ENCODE measurements at places on chromosomes 12 and 14.

- DNase-seq, result no peak
Observed at GRCh38 chr14:96108061-96108795, 69.1 kb downstream of the C14orf132 start.

GRCh38 chr12:127388985-127389384 is 878.0 kb upstream of the TMEM132C start:
- DNase-seq, result no peak

- DNase-seq, result no peak
Observed at GRCh38 chr14:37246427-37246829, 48.7 kb downstream of the MIPOL1 start.

DNA sequence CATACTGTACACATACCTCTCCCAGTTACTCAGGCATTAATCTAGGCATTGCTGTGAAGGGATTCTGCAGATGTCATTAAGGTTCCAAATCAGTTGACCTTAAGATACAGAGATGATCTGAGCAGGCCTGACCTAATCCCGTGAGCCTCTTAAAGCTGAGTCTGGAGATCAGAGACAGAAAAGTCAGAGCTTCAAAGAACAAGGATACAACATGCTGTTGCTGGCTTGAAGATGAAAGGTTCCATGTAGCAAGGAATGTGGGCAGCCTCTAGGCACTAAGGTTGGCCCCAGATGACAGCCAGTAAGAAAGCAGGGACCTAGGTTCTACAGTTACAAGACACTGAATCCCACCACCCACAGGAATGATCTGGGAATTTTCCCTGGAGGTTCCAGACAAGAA is 81.1 kb downstream of the MAP1LC3B2 start:
- no peak for DNase-seq

- DNase-seq, result no peak
Observed at GRCh38 chr12:103771466-103771865, 69.6 kb downstream of the NT5DC3 start.

GRCh38 chr12:4938900-4939299 is 29.2 kb downstream of the KCNA1 start:
- DNase-seq, result no peak

DNA sequence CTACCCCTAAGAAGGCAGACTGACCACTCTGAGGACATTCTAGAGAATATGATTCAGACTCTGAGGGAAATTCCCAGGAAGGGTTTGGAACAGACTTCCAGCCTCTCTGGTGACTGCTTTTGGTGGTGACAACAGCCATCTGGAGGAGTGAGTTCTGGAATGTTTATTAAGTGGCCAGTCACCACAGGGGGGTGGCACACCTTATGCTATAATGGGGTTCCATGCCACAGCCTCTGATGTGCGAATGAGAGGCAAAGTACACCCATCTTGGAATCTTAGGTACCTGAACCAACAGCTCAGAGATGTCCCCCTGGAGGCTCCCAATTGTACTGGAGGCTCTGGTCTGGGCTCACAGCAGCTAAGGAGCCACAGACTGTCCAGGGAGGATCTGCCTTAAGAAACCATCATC is 9.5 kb upstream of the TINF2 start:
- DNase-seq, result no peak

- no peak for DNase-seq
Observed at GRCh38 chr14:97058589-97058988, 261.4 kb downstream of the VRK1 start.

DNA sequence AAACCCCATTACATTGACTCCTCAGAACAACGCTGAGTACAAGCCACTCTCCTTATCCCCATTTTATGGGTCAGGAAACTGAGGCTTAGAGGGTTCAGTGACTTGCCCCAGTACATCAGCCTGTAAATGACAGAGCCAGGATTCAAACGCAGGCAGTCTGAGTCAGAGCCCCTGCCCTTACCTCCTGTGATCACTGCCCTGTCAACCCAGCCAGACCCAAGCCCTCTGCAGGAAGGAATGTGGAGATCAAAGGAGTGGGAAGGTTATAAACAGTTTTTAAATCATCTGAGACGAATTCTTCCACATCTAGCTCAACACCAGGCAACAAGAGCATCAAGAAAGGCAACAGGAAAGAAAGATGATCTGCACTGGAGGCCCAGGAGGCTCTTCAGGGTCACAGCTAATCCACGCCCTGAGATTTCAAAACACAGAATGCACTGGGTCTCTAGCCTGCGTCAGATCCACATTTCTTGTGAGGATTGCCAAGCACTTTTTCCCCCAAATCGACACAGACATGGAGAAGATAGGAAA is 38.5 kb downstream of the SPTB start:
- DNase-seq, result no peak

- DNase-seq, result no peak
Observed at GRCh38 chr12:42284157-42284556, 41.7 kb downstream of the ZCRB1 start.

DNA sequence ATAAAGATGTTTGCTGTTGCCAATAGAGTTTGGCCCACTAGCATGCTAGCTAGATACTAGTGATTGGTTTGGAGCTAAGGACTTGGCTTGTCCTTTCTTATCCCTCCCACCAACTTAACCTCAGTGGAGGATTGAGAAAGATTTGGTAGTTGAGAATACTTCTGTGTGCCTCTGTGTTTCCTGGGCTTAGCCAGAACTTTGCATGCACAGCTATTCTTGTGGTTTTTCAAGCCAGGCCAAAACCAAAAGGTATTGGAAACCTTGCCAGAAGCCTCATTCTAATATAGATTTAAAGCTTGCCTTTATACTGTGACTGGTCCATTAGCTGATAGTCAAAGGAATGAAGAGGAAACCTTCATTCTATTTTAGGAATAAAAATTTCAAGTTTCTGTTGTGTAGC is 188.5 kb downstream of the CCDC91 start:
- DNase-seq, result no peak

- DNase-seq, result no peak
Observed at GRCh38 chr12:64744422-64745258, 14.6 kb downstream of the GNS start.

DNA sequence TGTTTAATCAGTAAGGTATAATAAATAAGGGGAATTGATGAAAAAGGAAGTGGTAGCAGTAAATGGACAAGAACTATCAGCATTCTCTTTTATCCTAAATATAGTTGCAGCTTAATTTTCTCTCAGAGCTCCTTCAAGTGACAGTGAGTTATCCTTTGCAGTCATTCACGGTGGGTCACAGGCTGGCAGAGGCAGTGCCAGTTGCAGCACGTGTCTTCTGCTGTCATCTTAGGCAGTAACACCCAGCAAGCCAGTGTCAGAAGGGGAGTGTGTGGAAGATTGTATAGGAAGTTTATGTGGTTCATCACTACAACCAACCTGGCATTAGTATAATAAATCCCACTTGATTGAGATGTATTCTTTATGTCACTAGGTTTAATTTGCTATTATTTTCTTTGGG is 170.0 kb downstream of the CCDC91 start:
- no peak for DNase-seq

- DNase-seq, result no peak
Observed at GRCh38 chr12:116040402-116040801, 237.1 kb downstream of the MED13L start.

- DNase-seq, result no peak
Observed at GRCh38 chr12:113935459-113935858, 30.7 kb downstream of the RBM19 start.

DNA sequence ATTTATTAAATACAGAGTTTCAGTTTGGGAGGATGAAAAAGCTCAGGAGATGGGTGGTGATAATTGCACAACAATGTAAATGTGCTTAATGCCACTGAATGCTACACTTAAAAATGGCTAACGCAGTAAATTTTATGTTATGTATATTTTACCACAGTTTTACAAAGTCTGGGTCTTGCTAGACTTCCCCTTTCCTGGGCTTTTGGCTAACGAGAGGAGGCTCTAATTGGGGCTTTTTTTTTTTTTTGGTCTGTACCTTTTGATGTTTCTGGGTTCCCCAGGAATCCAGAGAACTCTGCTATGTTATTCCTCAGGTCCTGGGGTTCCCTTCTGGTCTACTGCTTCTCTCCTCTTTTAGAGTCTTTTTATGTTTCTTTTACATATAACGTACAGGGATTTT is 355.5 kb downstream of the CACNA1C start:
- no peak for DNase-seq

- no peak for DNase-seq
Observed at GRCh38 chr14:73232984-73233383, 4.3 kb upstream of the PAPLN start.

GRCh38 chr12:53750812-53751335 is 905 bp downstream of the CISTR start:
- no peak for DNase-seq

- no peak for DNase-seq
Observed at GRCh38 chr12:50971946-50972345, 19.6 kb downstream of the HIGD1C start.

DNA sequence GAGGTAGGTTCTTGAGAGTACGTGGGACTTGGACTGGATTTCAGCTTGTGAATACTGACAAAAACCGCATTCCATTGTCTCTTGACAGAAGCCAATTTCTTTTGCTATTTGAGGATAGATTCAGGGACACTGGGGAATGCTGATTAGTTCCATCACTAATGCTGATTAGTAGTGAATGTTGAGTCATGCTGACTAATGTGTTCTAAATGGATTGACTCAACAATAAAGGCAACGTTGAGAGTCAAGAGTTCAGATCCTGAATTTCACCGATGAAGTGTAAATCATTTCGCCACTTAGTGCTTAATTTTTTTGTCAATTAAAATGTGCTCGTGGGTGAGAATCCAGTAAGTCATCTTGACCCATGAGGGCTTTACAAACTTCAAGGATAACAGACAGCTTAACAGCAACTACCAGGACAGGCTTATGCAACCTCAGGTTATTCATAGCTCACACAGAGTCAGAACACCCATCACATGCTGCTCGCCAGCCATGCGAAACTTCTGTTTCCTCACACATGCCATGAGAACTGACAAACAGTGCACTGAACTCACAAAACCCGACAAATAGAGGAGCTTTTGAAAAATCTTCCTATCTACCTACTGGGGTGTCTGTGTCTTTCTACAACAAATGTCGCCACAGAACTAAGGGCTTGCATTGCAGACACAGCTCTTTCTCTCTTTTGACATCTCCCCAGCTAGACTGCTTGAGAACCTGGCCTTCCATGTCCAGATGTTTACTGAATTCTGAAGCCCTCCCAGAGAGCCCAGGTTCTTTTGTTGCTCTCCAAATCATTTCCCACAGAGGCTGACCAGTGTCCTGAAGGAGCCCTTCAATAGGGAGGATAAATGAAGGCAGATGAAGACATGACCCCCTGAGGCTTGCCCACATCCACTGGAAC is 316.4 kb downstream of the ZFP36L1 start:
- DNase-seq, result no peak

DNA sequence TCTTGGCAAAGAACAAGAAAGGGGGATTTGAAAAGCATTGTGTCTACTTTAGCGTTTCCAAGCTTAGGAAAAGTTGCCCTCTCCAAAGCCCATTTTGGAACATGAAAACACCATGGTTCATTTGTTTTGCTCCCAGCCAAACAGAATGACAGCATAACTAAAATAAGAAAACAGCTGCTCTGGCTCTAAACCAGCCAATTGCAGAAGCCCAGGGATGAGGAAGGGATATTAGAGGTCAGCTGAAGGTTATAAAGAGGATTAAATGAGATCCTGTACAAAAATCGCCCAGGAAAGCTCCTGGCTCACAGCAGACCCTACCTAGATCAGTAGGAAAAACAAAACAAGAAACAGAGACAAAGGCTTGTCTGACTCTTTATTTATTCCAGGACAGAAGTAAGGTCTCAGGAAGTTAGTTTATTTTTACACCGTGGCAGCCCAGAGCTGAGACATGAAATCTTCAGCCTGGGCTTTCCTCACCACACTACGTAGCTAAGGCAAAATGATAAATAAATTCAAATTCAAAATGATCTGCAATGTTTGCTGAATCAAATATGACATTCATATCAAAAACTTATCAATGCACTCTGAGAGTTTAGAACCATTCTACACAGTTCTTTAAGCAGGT is 25.9 kb downstream of the SPX start:
- DNase-seq, result no peak
